ENCODE measurements at places on chromosomes 5 and 9.

GRCh38 chr5:135009736-135010501 is 24.1 kb downstream of the PITX1 start:
- no peak for DNase-seq

GRCh38 chr5:153953411-153953810 is 85.3 kb downstream of the FAM114A2 start:
- no peak for DNase-seq

DNA sequence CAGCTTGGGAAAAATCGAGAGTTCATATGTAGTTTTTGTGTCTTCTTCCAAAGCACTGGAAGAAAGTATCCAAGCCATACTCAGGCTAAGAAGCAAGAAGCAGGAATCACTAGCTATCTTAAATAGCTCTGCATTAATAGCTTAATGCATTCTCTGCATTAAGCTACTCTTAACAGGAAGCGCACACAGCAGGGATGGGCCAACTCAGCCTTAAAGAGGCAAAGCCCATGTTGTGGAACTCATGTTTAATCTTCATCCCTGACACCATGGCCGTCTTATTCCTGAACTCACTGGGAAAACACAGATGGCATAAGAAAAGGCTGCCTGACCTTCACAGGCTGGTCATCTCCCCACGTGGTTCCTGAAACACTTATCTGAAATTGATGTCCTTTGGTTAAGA is 18.7 kb upstream of the ICE1 start:
- no peak for DNase-seq

GRCh38 chr9:2424619-2425033 is 197.0 kb upstream of the VLDLR start:
- no peak for DNase-seq

DNA sequence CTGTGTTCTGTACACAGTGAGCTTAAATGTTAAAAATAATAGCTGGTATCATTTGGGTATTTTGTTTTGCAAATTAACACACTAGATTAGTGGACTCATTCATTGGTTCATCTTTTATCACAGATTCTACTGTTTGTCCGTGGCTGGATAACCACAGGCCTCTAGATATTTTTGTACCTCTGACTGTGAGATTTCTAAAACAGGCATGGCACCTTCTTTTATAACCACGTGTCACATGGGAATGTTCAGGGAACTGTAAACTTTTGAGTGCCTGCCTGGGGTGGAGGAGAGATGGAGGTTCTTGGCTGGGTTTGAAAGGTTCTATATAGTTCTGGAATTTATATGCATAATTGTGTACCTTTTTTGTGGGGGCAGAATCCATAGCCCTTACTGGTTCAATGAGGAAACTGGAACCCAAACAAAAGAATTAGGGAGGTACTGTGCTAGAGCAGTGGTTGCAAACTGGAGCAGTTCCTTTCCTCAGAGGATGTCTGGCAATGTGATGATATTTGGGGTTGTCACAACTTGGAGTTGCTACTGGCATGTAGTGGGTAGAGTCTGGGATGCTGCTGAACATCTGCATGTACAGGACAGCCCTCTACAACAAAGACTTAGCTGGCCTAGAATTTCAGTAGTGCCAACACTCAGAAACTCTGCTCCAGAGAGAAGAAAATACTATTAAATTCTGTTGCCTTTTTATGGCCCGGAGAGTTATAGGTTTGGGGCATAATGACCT is 16.9 kb downstream of the TLE4 start:
- no peak for DNase-seq

GRCh38 chr9:110828264-110828663 is 159.7 kb downstream of the MUSK start:
- no peak for DNase-seq

DNA sequence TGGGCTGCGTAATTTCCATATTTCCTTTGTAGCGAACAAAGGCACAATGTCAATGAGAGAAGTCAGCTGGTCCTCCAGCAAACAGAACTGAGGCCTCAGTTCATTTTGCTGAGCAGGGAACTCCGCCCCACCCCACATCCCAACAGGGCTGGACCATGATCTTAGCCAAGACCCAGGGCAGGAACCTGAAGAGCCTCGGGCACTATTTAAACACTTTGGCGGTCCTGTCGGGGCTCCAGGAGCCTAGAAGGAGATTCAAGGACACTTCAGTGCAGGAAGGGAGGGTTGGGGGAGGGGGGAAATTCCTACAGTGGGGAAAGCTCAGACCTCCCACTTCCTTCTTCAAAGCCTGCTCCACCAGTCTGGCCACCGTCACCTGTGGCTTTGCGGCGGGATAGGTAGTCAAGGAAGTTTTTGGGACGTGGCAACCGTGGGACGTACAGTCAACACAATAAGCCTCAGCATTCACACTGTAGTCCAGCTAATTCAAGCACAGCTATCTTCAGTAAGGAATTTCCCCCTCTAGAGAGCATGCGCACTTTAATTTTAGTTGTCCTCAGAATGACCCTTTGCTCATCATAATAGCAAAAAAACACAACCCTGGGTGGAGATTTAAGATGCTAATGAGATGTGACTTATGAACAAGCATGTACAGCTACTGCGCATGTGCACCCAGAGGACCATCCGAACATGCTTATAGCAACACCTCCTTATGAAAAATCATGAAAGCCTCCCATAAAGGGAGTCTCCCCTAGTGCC is 30.9 kb downstream of the S1PR3 start:
- no peak for DNase-seq

- DNase-seq: peak; percentile 83
Measured at GRCh38 chr9:98315551-98316060, 60.2 kb upstream of the TBC1D2 start.

- no peak for DNase-seq
Measured at GRCh38 chr5:143676802-143677201, 135.2 kb upstream of the HMHB1 start.

- peak; percentile 45 for DNase-seq
Measured at GRCh38 chr9:91164724-91165520, 196.8 kb downstream of the AUH start.

- DNase-seq: no peak
Measured at GRCh38 chr5:164277720-164278119, 772.3 kb downstream of the MAT2B start.

DNA sequence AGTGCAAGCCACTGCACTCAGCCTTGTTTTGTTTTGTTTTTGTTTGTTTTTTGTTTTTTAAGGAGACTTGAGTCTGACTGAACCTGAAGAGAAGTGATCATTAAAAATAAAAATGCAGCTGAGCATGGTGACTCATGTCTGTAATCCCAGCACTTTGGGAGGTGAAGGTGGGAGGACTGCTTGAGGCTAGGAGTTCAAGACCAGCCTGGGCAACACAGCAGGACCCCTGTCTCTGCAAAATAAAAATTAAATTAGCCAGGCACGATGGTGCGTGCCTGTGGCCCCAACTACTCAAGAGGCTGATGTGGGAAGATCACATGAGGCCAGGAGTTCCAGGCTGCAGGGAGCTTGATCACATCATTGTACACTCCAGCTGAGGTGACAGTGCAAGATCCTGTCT is 6.2 kb downstream of the SLC1A1 start:
- no peak for DNase-seq

All from CD4-positive, alpha-beta T cell (primary cell).